Frontal cortex (tissue), 4 donors: ENCODE measurements at places on chromosomes 7 and 10. TPM values are rescaled to one million over a fixed set of nuclear protein-coding genes. Genes with fewer than 3 reads are reported as not detected.

- no peak for DNase-seq
Measured at GRCh38 chr10:176677-177076, 41.4 kb downstream of the ZMYND11 start.

The IKZF1 gene
- total RNA-seq = 1.2 TPM

- no peak for DNase-seq
Measured at GRCh38 chr7:45151131-45151684, 6.4 kb upstream of the RAMP3 start.

- DNase-seq = no peak
Measured at GRCh38 chr10:3126741-3127346, 45.7 kb downstream of the PITRM1 start.

The CRTAC1 gene
- total RNA-seq = 7.3 TPM

DNA sequence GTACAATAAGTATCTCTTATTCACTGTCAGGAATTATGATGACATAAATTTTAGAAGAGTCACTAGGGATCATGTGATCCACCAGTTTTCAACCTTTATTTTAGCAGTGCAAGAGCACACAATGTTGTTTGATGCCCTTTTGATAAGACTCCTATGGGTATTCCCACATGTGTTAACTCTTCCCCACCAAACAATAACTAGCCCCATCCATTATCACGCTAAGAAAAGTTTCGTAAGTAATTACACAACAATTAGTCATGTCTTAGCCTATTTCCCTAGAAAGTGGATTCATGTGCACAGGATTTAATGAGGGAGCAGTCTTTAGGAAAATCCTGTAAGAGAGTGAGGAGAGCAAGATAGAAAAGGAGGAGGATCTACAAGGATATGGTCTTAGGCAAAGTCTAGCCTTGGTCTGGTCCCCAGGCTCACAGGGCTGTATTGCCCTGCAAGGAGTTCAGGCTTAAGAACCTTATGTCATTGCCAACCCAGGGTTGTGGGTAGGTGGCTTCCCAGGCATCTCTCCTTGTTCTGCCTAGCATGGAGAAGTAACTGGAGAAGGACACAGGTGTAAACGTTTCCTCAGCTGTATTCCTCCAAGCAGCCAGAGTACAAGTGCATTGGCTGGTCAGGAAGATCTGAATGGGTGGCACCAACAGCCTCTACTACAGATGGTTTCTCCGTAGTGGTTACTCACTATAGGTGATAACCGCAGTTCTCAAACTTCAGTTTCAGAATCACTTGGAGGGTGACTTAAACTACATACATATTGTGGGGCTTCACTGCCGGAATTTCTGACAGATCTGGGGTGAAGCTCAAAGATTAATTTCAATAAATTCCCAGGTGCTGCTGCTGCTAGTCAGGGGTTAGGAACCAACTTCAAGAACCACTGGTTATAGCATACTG, 574.5 kb downstream of the SUGCT start:
- no peak for DNase-seq

DNA sequence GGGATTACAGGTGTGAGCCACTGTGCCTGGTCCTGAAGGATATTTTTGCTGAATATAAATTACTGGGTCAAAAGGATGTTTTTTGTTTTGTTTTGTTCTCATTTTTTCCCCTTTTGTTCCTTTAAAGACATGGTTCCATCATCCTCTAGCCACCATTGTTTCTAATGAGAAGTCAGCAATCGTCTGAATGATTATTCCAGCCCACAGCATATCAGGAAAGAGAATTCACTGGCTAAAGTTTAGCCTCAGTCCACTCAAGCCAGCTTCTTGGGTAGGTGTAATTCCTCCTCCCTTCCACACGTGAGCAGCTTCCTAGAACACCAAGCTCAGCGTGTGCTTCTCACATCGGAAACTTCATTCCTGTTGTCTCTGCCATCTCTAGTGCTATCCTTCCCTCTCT, 112.8 kb upstream of the INSIG1 start:
- no peak for DNase-seq
